ENCODE measurements at places on chromosomes 12 and 14. TPM values are rescaled to one million over a fixed set of nuclear protein-coding genes. Genes with fewer than 3 reads are reported as not detected.

DNA sequence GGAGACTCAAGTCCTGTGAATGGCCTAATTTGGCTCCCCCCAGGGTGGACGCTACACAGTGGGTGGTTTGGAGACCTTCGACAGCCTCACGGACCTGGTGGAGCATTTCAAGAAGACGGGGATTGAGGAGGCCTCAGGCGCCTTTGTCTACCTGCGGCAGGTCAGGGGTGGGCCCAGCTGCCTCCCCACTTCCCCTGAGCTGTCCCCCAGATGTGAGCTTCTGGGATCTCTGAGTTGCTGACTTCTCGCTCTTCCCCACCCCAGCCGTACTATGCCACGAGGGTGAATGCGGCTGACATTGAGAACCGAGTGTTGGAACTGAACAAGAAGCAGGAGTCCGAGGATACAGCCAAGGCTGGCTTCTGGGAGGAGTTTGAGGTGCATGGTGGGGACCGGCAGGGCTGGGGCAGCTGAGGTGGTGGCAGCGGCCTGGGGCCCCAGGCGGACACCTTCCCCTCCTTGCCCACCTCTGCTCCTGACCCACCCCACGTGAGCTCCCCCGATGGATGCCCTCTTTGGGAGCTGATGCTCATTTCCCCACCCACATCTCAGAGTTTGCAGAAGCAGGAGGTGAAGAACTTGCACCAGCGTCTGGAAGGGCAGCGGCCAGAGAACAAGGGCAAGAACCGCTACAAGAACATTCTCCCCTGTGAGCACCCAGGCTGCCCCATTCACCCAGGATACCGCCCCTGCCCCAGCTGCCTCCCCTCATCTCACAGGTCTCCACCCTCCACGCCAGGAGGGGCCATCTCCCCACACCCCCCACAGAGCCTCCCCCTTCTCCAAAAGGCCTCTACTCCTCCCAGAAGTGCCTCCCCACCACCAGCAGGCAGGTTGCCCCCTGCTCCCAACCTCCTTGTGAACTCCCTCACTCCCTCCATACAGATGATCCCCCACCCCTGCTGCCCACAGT, 4.2 kb downstream of the PTPN6 start:
- no peaks in the 10 kb centered on the region for H3K36me3 ChIP-seq
- no peak overlapping the region for H3K27ac ChIP-seq
- no peak overlapping the region for H3K4me3 ChIP-seq
- no peaks in the 10 kb centered on the region for H3K27me3 ChIP-seq

GRCh38 chr14:52304248-52304904, 9.7 kb upstream of the PTGER2 start:
- DNase-seq = no peak
- no peak overlapping the region for H3K4me3 ChIP-seq
- no peaks in the 10 kb centered on the region for H3K27me3 ChIP-seq
- H3K4me1 ChIP-seq = no peaks in the 10 kb centered on the region
- H3K36me3 ChIP-seq = no peaks in the 10 kb centered on the region

- H3K4me3 ChIP-seq = no peak overlapping the region
- no peak for DNase-seq
- no peaks in the 10 kb centered on the region for H3K4me1 ChIP-seq
- H3K27ac ChIP-seq = no peak overlapping the region
Observed at GRCh38 chr12:47280543-47281300, 201.0 kb upstream of the AMIGO2 start.

KRT79 gene
- total RNA-seq = not detected

DNA sequence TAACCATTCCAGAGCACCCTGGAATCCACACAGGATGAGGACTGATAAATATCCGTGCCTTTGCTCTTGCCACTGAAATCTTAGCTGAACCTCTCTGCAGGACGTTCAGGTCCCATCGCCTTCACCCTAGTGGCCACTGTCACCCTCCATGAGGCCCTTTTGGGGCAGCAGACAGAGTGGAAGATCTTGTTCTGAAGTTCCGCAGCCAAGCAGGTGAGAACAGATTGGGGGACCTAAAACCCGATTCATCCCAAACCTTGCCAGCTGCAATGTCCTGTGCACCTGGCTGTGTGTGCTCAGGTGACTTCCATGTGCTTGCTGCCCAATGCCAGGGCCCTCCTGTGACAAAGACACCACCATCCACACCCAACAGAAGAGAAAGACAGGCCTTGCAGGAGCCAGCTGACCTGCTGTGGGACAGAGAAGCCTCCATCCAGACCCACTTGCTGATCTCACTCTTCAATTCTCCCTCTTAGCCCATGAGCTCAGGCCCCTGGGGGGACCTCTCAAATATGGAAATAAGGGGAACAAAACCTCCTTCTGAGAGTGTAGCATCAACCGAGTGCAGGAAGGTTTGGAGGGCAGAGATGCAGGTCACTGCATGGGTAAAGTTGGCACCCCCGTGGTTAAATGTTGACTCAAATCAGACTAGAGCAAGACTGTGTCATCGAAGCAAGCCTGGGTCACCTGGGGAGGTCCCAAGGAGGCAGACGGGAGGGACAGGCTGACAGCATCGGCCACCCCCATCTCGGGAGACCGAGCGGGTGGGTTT, 308.7 kb upstream of the DIO3 start:
- no peaks in the 10 kb centered on the region for H3K36me3 ChIP-seq
- H3K27ac ChIP-seq = no peak overlapping the region
- H3K4me3 ChIP-seq = no peak overlapping the region
- no peaks in the 10 kb centered on the region for H3K27me3 ChIP-seq
- H3K4me1 ChIP-seq = no peaks in the 10 kb centered on the region

PACS2 gene
- total RNA-seq = 124 TPM

DNA sequence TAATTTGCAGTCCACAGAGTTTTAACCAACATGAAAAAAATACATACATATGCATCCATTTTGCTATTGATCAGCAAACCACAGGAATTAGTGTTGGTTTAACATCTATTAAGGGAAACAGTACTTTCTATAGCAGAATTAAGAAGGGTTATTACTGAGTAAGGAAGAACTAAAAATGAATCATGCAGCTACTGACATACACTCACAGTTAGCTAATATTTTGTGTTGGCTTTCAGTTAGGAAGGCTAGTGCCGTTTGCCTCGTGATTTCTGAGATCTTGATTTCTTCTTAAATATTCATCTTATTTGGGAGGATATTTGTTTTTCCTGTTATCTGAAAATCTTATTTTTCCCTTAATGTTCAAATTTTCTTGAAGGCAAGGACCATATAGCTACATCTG, 423.4 kb downstream of the NOVA1 start:
- no peak overlapping the region for H3K4me3 ChIP-seq
- no peak overlapping the region for H3K27ac ChIP-seq
- H3K4me1 ChIP-seq = no peaks in the 10 kb centered on the region

FOXN4 gene
- 0.27 TPM for total RNA-seq

DNA sequence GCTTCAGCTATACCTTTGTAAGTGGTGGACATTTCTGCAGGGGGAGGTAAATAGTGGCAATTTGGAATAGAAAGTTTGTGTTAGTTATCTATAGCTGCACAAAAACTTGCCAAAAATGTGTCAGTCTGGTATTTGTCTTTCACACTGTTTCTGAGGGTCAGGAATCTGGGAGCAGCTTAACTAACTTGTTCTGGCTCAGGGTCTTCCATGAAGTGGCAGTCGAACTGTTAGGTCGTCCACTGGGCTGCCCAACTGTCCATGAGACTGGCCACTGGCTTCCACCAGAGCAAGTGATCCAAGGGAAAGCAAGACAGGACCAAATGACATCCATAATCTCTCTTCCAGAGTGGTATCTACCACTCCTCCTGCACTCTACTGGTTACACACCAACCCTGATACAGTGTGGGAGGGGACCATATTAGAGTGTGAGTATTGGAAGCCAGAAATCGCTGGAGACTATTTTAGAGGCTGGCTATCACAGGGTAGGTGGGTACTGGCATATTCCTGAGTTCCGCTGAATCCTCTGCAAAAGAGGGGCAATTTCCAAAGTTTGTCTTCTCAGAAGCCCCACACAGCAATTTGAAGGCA, 60.9 kb downstream of the DYRK2 start:
- no peak for DNase-seq
- no peaks in the 10 kb centered on the region for H3K27me3 ChIP-seq
- H3K36me3 ChIP-seq = no peaks in the 10 kb centered on the region
- no peaks in the 10 kb centered on the region for H3K4me1 ChIP-seq

FOXM1 gene
- total RNA-seq = 10.8 TPM

DNA sequence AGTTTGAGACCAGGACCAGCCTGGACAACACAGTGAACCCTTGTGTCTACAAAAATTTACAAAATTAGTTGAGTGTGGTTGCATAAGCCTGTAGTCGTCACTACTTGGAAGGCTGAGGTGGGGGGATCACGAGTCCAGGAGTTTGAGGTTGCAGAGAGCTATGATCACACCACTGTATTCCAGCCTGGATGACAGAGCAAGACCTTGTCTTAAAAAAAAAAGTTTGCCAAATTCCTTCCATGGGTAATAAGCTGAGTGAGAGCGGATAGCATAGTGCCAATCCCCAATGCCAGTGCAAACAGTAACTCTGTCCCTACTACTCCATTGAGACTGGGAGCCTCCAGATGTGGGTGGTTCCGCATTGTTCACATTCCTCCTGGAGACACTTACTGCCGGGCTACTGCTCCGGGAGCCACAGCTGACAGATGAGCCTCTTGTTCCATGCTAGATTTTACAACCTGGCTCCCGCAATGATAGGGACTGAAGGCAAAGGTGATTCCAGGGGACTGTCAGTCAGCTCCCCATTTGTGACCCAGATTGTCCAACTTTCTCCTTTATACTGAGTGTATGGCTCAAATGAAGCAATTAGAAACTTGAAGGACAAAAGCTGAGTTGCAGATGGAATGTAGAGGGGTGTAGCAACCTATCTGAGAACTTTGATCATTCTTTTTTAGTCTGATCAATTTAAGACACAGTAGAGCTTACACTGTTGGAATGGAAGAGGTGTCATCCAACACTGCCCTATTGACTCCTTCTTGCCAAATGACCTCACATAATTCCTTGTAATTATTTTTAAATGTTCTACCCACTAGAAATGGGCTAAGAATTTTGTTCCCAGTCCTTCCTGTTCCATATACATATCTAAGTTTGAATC, 13.4 kb upstream of the FRMD6 start:
- no peaks in the 10 kb centered on the region for H3K36me3 ChIP-seq
- no peaks in the 10 kb centered on the region for H3K27me3 ChIP-seq
- H3K4me1 ChIP-seq = no peaks in the 10 kb centered on the region
- no peak overlapping the region for H3K27ac ChIP-seq

GRCh38 chr14:95433094-95433478, 83.4 kb downstream of the SYNE3 start:
- H3K4me3 ChIP-seq = no peak overlapping the region
- H3K27ac ChIP-seq = no peak overlapping the region
- no peaks in the 10 kb centered on the region for H3K4me1 ChIP-seq
- no peak for DNase-seq

DNA sequence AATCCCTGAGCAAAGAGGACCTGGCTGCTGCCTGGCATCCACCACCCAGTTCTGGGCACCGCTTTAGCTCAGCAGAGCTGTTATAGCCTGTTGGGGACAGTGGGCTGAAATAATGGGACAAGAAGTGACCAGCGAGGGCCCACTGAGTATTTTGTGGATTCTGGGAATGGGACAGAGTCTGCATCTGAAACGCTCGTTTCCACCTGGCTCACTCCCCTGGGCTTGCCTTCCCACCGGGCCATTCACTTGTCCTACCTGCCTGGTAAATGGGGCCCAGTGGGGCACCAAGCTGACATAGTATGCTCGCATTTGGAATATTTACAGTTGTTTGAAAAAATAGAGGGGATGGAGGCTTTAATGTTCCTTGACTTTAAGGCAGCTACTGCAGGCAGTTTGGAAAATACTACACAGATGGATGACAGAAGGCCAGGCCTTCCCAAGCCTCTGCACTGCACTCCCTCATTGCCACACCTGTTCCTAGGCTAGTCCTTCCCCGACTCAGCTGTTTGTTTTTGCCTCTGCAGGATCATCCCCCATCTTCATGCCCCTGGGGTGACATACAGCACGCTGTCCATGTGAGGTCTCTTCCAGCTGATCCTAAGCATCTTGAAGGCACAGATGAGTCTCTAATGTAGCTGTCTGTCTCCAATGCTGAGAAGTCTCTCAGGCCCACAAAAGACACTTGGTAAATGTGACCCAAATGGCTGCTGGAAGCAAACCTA, 61.3 kb upstream of the DICER1 start:
- H3K27ac ChIP-seq = no peak overlapping the region
- no peaks in the 10 kb centered on the region for H3K27me3 ChIP-seq
- no peak for DNase-seq
- H3K36me3 ChIP-seq = no peaks in the 10 kb centered on the region
- no peak overlapping the region for H3K4me3 ChIP-seq
- no peaks in the 10 kb centered on the region for H3K4me1 ChIP-seq

GPATCH2L gene
- 39.0 TPM for total RNA-seq

TGFB3 gene
- 136 TPM for total RNA-seq

GRCh38 chr14:91380610-91381371, 36.8 kb downstream of the CCDC88C start:
- no peaks in the 10 kb centered on the region for H3K27me3 ChIP-seq
- H3K27ac ChIP-seq = peak overlapping the region; percentile 29
- peaks cover 34% of the 10 kb centered on the region for H3K4me1 ChIP-seq
- DNase-seq = no peak
- H3K4me3 ChIP-seq = no peak overlapping the region

FRMD6 gene
- 84.0 TPM for total RNA-seq
